Stimulated activated CD8-positive, alpha-beta memory T cell treated with anti-CD3 and anti-CD28 coated beads, Interleukin-4, amount 100 ng/mL, for 4 hours (primary cell): ENCODE measurements at places on chromosomes 2 and 18.

GRCh38 chr2:33810046-33810835, 211.1 kb upstream of the FAM98A start:
- no peak for DNase-seq

- no peak for DNase-seq
Measured at GRCh38 chr2:232276733-232277313, 101.7 kb upstream of the ALPP start.

DNA sequence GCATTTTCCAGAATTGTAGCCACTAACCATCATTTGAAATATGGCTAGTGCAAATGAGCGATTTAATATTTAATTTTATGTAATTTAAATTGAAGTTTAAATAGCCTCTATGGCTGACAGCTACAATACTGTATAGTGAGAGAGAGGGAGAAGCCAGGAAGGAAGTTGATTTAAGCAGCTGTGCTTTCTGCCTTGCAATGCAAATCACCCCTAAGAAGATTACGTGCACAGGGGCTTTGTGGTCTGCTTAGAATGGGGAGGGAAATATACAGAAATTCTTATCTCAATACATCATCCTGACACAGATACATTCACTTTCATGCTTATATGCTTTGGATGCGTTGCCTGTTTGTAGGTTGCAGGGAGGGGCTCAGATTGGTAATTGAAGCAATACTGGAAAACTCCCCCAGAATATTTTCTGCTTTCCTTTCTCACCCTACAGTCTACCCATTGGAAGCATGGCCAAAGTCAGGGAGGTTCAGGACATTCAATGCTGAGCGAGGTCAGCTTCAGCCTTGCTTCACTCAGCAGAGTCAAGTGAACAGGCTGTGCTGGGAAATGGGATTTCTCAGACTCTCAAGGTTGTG, 674.0 kb downstream of the CNTNAP5 start:
- no peak for DNase-seq

- no peak for DNase-seq
Measured at GRCh38 chr2:102082571-102083392, 59.8 kb upstream of the IL1R1 start.

- no peak for DNase-seq
Measured at GRCh38 chr2:55047677-55048299, 2.5 kb downstream of the RTN4 start.

- no peak for DNase-seq
Measured at GRCh38 chr18:43012951-43013350, 102.5 kb downstream of the RIT2 start.

GRCh38 chr2:8638327-8638726, 43.5 kb upstream of the ID2 start:
- no peak for DNase-seq

DNA sequence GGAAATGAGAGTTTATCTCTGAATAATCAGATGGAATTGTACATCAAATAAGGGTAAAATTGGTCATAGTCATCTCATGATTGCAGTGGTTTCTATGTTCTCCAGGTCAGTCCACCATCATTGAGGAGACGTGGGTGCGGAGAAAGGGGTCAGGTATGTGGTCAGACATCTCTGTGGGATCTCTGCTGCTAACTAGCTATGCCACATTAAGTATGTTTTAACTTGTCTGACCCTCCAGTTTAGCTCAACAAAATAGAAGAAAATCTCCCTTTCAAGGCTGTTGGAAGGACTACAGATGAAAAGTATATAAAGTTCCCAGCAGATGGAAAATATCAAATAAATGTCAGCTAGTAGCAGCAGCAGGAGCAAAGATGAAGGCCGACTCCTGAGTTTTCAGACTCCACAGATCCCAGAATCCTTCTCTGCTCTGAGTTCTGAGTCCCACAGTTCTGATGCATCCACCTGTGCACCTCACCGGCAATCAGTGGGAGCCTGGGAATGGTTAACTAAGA, 106.6 kb upstream of the CYP1B1 start:
- DNase-seq, result no peak

GRCh38 chr2:127003070-127003800, 103.7 kb downstream of the BIN1 start:
- DNase-seq, result no peak

GRCh38 chr2:124027182-124027581, 2.1 kb downstream of the CNTNAP5 start:
- DNase-seq, result no peak

DNA sequence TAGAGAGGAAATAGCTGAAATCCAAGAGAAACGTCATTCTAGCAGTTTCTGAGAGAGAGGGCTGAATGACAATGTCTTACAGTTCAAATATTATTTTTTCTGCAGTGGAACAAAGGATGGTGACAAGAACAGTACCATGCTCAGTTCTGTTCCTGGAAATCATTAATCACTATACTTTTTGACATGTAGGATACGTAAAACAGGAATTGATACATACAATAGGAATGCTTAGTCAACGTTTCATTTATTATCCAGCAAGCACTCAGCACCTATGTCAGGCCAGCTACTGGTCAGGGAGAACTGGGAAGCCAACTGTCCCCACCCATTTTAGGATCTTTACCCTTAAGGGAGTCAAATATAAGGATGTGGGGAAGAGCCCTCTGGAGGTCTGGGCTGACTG, 114.7 kb downstream of the DHRS9 start:
- DNase-seq, result no peak
